ENCODE measurements at places on chromosomes 3 and 15.
A peak's percentile ranks its signal among the peaks of the same experiment; 100 is the strongest.

GRCh38 chr15:66214246-66214645 lies 39.3 kb downstream of the MEGF11 start:
- no peak for DNase-seq

DNA sequence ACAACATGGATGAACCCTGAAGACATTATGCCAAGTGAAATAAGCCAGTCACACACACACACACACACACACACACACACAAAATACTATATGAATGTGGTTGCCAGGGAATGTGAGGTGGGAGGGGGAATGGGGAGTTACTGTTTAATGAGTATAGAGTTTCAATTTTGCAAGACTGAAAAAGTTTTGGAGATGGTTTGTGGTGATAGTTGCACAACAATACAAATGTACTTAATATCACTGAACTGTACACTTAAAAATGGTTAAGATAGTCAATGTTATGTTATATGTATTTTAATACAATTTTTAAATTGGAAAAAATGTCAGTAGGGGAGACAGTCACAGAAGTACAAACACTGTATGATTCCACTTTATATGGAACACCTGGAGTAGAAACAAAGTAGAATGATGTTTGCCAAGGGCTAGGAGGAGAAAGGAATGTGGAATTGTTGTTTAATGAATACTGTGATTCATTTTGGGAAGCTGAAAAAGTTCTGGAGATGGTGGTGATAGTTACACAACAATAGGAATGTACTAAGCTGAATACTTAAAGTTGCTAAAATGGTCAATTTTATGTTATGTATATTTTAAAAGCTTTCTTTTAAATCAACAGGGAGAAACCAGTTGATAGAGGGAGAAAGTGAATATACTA lies 76.6 kb downstream of the RPL39L start:
- peak; percentile 61 for DNase-seq

DNA sequence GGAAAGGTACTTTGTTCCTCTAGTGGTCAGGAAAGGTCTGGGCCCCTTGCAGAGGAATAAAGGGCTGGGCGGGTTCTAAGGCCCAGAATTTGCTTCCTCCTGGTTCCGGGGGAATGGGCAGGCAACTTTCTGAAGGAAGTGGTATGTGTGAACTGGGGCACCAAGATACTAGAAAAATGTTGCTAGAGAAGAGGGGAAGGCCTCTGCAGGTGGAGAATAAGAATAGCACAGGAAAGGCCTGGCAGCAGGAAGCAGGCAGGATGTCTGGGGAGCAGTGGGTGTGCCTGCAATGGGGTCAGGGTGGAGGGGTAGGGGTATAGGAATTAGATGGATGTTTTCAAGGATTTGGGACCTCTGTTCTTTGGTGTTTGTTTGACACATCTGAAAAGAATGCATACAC lies 2.0 kb downstream of the SLC22A13 start:
- no peak for DNase-seq

DNA sequence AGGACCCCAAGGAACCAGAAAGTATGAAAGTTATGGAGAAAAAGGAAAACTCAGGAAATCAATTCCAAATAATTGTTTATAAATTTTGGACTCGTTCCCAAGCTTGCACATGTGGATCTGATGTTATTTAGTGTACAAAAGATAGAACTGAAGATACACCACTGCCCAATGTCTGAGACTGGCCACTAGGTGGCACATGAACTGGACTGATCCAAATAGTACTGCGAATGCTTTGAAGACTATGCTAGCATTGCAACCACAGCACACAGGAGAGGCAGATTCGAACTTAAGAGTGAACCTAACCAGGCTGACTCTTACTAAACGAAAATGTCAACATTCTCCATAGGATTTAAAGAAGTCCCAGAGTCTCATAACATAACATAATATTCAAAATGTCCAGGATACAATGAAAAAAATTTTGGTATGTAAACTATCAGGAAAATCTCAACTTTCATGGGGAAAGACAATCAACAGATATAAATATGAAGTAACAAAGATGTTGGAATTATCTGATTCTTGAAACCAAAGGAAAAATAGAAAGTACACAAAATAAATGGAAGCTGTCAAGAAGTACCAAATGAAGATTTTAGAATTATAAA lies 596.7 kb downstream of the FGF12 start:
- no peak for DNase-seq

- DNase-seq, result peak; percentile 25
These were observed at the start of gene SEMA6D for GRCh38 chr15:47717036-47717612. TSS of gene SEMA6D (plus strand) at chr15:47717505. CDS start at chr15:47759799, 42,294 bp downstream.
